ENCODE measurements at places on chromosomes 2 and 18.
A peak's percentile ranks its signal among the peaks of the same experiment; 100 is the strongest.

- DNase-seq, result no peak
These were observed 361.1 kb upstream of the NRP2 start for GRCh38 chr2:205321231-205321630.

DNA sequence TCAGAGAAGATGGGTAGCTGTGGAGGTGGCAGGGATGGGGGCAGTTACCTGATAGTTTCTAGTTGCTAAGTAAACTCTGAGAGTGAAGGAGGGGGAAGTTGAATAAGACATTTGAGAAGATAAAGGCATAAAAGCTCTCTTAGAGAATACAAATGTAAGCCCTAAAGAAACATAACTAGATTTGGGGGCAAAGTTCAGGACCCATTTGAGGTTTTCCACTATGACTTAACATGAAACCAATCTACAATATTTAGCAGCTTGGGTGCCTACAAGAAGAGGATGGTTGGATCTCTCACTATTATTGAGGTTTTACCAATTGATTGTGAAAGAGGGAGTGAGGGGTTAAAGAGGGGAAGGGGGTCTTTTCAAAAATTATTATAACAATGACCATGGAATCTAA lies 34.4 kb upstream of the LYPD6 start:
- DNase-seq, result no peak

- DNase-seq, result peak; percentile 39
These were observed 488.8 kb downstream of the PARD3B start for GRCh38 chr2:205034034-205034433.

DNA sequence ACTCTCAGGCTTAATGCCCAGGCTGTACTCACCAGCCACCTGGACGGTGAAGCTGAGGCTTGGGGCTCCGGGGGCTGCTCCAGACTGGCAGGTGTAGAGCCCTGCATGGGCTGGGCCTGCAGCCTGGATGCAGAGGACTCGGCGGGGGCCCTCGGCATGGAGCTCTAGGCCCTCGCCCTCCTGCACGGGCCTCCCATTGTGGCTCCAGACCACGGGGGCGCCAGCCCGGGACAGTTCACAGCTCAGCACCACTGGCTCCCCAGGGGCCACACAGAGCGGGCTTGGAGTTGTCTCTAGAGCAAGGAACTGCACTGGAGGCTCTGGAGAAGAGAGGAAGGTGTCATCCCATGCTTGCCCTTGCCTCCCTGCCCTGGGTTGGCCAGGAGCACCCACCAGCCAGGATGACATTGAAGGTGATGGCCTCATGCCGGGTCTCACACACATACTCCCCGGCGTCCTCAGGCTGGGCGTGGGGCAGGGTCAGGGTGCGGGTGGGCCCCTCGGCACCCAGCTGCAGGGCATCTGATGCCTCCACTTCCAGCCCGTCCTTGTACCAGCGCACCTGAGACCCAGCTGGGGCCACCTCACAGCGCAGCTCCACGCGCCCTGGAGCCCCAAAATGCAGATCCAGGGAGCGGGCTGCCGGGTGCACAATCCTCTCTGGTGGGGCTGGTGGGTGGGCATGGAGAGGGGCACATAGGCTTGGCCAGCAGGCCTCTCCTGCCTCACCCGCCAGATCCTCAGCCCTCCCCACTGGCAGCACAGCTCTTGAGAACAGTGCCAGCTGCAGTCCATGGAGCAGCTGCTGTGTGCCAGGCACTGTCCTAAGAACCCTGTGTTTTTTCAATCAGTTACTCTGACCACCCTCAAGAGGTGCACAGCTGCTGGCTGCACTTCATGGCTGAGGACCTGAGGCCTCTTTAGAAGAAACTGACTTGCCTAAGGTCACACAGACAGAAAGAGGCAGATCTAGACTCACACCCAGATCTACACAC lies 13.3 kb downstream of the OBSL1 start:
- no peak for DNase-seq

DNA sequence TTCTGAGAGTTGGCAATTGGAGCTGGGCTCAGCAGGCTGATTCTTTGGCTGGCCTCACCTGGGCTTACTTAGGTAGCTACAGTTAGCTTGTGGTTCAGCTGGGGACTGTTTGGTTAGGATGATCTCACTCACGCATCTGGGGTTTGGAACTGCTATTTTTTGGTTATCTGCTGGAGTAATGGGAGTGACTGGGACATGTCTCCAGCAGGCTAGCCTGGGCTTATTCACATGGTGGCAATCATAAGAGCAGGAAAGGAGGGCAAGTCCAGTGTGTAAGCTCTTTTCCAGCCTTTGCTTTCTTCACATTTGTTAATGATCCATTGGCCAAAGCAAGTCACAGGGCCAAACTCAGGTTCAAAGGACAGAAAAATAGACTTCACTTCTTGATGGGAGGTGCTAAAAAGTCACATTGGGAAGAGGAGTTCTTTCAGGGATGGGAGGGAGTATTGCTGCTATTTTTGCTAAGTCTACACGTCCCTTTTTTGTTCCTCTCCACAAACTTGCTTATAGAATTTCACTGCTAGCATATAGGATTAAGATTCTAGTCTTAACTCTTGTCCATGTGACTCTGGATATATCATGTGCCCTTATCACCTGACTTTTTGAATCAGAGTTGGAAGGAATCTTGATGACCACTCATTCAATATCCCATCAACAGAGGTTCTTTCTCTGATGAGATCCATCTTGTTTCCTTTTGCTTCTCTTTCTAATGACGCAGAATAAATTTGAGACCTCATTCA lies 174.0 kb downstream of the ZFP36L2 start:
- DNase-seq, result no peak

DNA sequence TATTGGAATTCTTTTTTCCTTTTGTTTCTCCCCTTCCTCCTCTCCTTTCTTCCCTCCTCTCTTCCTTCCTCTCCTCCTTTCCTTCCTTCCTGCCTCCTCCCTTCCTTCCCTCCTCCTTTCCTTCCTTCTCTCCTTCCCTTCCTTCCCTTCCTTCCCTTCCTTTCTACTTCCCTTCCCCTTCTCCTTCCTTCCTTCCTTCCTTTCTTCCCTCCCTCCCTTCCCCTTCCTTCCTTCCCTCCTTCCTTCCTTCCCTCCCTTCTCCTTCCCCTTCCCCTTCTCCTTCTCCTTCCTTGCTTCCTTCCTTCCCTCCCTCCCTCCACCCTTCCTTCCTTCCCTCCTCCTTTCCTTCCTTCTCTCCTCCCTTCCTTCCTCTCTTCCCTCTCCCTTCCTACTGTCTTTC lies 431.0 kb upstream of the MEIS1 start:
- no peak for DNase-seq

DNA sequence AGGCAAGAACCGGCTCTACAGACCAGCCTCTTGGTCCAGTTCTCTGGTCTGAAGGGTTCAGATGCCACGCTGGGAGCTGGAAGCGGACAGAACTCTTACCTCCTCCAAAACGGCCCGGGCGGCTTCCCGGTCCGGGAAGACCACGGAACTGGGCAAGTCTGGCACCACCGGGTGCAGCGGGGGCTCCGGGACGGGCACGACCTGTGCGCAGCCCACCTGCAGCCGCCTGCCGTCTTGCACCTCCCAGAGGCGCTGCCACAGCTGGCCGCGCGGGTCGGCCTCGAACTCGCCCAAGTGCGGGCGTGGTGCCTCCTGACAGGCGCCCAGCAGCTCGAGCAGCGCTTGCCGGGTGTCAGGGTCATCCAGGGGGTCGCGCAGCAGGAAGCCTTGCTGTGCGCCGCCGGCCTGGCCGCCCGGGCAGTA lies 773 bp downstream of the CMPK2 start:
- no peak for DNase-seq

DNA sequence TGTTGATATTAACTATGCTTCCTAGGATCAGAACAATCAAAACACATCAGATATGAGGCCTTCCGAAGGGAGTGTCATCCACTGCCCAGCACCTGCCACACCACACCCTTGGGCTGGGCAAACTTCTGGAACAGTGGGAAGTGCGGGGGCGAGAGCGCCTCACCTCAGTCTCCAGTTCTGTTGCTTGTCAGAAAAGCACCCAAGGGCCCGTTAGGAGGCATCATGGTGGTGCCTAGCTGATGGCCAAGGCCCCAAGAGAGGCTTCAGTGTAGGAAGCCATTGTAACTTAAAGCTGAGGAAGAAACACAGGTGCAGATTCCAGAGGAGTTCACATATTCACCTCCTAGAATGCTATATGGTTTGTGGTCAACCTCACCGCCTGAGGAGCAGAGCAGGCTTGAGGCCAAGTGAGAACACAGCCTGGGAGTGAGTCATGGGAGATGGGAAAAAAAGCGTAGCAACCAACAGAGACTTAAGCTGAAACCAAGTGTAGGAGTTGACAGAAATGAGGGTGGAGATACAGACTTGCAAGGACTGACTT lies 85.1 kb upstream of the ATL2 start:
- DNase-seq, result no peak

DNA sequence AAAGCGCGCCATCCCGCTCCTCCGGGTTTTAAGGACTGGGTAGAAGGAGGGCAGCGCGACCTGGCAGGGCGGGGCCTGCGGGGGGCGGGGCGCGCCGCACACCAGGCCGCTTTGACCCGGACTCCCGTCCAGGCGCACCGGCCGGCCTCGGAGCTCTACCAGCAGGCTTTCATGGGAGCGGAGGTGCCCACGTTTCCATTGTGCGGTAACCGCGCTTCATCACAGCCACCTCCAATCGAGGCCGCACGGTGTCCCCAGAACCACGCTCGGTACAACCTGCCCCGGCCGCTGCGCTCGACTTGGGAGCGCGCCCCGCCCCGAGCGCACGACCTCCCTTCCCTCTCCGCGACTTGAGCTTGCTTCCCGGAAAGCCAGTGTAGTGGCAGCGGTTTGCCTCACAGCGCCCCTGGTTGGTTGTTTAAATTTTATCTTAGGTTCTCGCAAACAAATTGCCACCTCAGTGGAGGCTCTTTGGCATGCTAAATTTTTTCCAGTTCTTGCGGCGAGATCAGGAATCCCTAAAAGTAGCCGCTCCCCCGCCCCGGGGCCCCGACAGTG lies 280 bp upstream of the CYP1B1 start:
- peak; percentile 72 for DNase-seq

DNA sequence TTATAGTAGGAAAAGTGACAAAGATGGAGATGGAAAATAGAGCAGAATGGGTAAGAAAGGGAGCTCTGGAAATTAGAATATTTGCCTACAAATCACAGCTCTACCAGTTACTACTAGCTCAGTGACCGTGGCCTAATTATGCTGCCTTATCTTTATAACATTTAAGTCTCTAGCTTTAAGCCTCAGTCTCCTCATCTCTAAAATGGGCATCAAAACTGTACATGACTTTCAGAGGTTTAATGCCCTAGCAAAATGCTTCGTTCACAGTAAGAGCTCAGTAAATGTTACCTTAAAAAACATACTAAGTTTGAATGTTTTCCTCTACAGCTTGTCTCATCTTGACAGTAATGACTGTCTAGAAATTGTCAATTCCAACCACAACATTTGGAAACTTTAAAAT lies 8.3 kb upstream of the PTPRM start:
- no peak for DNase-seq

GRCh38 chr2:191345788-191346187 lies 100.6 kb downstream of the MYO1B start:
- DNase-seq, result no peak

GRCh38 chr2:234339501-234339900 lies 157.4 kb downstream of the ARL4C start:
- DNase-seq, result no peak

GRCh38 chr2:127563458-127564428 lies 28.3 kb downstream of the MYO7B start:
- no peak for DNase-seq

DNA sequence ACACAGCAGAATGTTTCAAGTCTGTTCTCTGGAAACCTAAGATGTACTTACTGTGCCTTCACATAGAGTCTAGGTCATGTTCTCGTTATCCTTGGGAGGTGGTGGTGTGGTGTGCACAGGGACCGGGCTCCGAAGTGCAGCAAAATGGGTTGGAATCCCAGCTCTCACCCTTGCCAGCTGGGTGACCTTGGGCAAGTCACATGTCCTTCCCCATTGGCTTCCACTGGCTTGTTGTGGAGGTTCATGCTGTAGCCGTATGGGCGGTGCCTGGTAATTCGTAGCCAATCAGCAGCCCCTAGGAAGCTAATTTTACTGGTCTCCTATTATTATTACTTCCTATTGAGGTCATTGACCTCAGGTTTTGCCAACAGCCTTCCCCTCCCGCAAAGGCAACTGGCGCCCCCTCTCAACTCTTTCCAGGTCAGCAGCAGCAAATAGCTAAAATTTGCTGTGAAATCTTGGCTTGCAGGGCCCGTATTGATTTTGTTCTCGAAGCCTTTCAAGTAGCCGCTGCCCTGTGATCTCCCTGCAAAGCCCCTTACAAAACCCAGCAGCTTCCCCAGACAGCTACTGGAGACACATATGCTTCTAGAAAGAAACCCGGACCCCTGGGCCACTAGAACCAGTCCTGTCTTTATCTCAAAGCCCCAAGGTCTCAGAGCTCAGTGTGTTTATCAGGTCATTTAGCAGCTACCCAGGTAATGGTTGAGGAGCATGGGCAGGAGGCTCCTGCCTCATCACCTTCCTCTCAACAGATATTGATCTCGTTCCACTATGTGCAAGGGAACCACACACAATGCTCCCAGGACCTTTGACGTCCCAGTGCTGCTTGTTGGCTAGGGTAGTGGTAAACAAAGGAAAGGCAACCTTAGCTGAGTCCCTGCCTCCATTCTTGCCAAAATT lies 66.5 kb upstream of the SLC1A4 start:
- no peak for DNase-seq

DNA sequence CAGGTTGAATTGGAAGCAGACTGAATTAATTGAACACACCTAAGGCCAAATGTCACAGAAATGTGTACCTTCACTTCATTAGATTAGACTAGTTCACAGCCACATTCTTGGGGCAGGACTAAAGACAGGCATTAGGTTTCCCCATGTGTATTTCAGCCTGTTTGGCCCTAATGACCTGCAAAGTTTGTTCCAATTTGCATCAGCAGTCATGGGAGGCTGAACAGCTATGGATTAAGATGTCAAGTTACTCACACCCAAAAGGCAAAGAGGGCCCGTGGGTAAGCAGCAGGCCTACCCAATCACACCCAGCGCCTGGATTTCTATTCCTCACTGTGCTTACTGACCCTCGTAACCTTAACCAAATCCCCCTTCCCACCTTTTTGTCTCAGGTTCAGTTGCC lies 99.6 kb upstream of the RIOK3 start:
- no peak for DNase-seq

- no peak for DNase-seq
These were observed 174.4 kb downstream of the ICOS start for GRCh38 chr2:204110751-204111516.

GRCh38 chr2:5691221-5691984 lies 781 bp upstream of the SOX11 start:
- DNase-seq, result peak; percentile 89

- no peak for DNase-seq
These were observed 66.8 kb upstream of the SPRED2 start for GRCh38 chr2:65499216-65499615.

DNA sequence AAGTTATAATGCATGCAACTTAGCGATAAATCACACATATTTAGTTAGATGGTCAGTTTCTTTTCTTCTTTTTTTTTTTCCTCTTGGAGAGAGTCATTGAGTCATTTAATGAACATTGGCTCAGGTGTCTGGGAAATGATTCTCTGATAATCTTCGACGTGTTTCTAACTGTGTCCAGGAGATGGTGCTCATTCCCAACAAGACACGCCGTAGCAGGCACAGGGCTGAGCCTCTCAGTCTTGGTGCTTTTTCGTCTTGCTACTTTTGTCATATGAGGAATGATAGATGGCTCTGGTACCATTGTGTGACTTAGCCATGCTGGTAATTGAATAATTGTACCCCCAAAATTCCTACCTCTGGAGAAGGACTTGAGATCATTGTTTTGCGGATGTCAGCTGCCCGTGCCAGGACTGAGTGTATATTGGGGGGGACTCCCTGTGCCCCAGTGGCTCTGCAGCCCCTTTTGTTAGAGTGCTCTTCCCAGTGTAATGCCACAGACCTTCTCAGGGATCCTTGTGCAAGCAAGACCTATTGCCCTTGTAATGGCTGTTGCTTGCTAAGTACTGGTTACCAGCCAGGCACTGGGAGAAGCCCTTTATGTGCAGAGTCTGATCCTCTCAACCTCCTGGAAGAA lies 107.6 kb upstream of the CYRIA start:
- peak; percentile 49 for DNase-seq

All from NCI-H2171 treated with DMSO at 0.1 percent for 48 hours (cell line).